NCI-H2029 treated with DMSO at 0.1 percent for 48 hours (cell line): ENCODE measurements at places on chromosomes 16 and 17.
A peak's percentile ranks its signal among the peaks of the same experiment; 100 is the strongest.

DNA sequence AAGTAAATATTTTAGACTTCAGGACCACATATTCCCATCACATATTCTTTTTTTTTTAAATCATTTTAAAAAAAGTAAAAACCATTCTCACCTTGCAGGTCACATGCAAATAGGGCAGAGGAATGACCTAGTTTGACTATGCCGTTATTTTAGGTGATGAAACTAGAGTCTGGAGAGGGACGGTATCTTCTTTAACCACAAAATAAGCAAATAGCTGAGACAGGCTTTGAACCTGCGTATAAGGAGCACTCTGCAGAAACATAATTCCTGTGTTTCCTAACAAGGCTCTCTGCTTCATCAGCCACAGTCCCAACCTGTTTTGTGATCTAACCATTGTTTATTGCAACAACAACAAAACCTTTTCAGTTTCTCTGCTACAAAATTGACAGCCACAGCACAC lies 121.5 kb downstream of the PCTP start:
- DNase-seq, result no peak

DNA sequence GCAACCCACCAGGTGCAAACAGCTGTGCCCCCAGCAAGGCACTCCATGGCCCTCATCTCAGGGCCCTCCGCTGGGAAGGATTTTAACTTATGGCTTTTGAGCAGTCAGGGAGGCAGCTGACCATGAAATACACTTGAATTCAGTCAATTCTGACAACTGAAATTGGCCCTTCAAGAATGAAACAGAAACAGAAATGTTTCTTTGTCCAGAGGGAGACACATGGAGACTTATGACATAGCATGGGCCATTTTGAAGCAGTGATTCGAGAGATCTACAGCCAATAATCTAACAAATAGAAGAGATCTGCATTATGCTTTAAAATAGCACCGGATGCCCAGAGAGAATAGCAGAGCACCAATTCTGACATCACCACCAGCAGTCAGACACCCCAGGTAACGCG lies 7.5 kb downstream of the CACNG1 start:
- no peak for DNase-seq

DNA sequence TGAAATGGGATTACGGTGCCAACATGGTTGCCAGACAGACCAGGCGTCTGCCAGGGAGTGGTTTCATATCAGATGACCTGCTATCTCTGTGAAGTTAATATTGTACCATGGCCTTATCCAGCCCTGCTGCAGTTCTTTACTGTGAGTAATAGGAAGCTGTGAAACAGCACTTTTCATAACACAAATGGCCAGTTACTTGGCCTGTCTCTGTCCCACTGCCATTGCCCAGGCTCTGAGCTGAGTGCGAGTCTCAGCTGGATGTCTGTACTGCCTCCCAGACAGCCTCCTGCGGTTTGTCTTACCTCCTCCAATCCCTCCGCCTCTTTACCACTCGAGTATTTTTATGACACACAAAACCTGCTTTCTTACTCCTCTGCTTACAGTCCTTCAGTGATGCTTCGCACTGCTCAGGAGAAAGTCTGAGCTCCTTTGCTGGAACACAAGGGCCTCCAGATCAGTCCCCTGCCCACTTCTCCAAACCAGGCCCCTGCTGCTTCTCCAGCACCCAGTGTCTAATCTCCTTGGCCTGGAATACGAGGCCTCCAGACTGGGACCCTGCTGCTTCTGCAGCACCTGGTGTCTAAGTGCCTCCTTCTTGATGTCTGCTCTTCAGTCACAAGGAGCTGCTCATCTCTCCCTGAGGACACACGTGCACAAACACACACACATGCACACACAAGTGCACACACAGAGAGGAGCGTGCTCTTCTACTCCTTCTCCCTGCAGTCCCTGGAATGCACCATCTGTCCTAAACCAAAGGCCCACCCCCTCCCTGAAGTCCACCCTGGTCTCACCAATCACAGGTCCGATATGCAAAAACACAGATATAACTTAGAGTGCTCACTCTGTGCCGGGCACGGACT lies 17.1 kb upstream of the RHOT1 start:
- no peak for DNase-seq

GRCh38 chr16:11610580-11610979 lies 23.9 kb upstream of the LITAF start:
- no peak for DNase-seq

DNA sequence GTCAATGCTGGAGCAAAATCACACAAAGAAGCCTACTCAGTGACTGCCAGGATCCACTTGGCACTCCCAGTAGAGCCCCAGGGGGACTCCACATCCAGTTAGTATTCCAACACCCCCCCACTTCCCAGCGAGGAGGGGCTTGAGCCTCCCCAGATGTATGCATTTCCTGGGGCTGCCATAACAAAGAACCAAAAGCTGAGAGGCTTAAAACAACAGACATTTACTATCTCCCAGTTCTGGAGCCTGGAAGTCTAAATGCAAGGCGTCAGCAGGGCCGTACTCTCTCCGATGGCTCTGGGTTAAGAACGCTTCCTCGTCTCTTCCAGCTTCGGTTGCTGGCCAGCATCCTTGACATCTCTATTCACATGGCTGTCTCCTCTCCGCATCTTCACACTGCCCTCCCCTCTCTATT lies 23.0 kb upstream of the GNA13 start:
- no peak for DNase-seq

- no peak for DNase-seq
Measured at GRCh38 chr17:17443173-17443572, 33.6 kb upstream of the MED9 start.

DNA sequence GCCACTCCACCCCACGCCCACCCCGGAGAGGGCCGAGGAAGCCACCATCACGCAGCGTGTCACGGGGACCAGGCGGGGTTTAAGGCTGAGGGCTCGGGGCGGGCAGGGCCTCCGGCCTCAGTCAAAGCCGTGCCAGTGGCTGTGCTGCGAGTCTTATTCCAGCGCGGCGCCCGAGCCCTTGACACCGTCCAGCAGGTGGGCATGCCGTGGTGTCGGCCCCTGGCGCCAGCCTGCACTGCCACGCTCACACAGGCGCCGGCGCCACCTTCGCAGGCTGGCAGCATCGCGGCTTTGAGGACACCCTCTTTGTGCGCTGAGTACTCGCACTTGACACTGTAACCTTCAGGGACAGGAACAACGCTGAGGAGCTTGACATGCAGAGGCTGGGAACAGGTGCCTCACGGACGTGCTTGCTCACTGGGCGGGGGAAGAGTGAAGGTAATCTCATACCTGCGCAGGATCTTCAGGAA lies 34.0 kb upstream of the ZNF629 start:
- peak; percentile 59 for DNase-seq

- DNase-seq, result no peak
Measured at GRCh38 chr16:76531236-76531635, 254.0 kb downstream of the CNTNAP4 start.

GRCh38 chr17:10119203-10120108 lies 79.0 kb downstream of the GAS7 start:
- no peak for DNase-seq

GRCh38 chr16:57009643-57010170 lies 20.4 kb downstream of the NLRC5 start:
- no peak for DNase-seq

GRCh38 chr16:4021070-4021779 lies 95.0 kb downstream of the ADCY9 start:
- DNase-seq, result peak; percentile 95

DNA sequence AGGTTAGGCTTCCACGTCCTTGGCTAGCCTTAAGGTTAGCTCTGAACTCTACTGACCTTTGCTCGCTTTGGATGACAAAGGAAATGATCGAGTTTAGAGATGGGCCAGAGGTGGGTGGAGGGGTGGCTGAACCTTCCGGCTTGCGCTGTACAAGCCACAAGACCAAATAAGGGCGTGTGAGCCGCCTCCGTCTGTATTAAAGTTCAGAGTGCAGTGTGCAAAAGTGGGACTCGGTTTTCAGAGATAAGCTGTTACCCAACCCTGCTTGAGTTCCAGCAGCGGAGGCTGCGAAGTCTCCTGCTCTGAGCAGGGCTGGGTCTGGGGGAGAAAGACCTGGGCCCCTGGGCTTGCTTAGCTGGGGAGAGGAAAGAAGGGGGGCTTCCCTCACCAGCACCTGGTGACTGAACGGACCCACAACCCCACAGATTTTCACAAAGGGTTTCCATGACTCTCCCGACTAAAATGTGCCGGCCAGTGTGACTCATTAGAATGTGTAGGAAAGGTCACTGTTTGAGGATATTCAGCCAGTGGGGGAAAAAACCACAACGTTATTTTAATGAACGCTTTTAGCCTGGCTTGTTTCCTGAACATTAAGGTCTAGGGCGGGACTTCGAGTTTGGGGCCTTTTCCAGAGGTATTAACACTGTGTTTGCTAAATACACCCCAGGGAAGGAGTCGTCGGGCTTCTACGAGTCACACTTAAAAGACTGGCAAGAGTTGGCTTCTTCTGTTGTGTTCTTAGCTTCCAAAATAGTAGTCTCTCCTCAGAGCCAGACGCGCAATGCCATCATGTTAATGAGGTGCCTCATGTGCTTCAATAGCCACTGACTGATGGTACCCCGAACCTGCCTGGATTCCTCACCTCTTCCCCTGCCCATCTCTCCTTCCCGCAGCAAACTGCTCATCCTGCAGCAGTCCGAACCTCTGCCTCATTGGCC lies 67.0 kb downstream of the CENPV start:
- no peak for DNase-seq

GRCh38 chr17:78628547-78629435 lies 51.6 kb upstream of the DNAH17 start:
- no peak for DNase-seq

GRCh38 chr16:87192452-87193073 lies 124.6 kb downstream of the C16orf95 start:
- DNase-seq, result no peak

DNA sequence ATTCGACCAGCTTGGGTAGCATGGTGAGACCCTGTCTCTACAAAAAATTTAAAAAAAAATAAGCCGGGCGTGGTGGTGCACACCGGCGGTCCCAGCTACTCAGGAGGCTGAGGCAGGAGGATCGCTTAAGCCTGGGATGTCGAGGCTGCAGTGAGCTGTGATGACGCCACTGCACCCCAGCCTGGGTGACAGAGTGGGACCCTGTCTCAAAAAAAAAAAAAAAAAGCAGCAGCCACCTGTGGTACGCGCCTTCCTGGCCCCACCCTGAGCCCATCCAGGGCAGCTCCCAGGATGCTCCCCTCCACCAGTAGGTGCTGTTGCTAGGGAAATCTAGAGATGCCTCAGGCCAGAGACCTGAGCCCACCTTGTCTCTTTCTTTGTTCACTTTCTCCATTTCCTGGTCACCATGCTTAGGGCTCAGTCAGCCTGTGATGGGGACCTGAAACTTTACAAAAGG lies 47.4 kb downstream of the TEKT5 start:
- no peak for DNase-seq

- no peak for DNase-seq
Measured at GRCh38 chr17:77496401-77496801, 355.6 kb downstream of the SEC14L1 start.

DNA sequence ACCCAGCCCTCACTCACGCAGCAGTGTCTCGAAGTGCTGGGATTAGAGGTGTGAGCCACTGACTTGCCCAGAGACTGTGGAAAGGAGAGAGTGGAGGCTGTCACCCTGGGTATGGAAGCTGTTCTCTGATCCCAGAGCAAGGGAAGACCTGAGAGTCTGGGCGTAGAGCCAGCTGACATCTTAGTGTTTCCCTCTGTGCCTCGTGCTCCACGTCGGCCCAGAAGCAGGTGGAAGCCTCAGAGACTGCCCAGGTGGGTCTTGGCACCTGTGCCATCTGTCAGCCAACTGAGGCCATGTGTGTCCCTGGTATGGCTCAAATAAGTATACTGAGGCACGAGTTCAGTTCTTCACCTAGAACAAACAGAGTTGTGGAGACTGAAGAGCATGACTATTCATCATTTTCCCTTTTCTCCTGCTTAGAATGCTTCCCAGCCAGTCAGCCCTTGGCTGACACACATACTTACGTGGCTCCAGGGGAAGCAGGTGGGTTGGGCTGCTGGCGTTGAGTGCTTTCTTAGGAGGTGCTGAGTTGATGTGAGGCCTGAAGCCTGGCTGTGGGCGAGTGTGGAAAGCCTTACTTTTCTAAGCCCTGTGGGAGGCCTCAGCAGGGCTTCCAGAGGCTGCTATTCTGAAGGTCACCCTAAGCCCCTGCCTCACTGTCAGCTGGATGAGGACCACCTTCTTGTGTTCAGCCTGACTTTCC lies 8.1 kb downstream of the CTRL start:
- peak; percentile 49 for DNase-seq

- no peak for DNase-seq
Measured at GRCh38 chr17:4944163-4944553, 4.1 kb downstream of the RNF167 start.

DNA sequence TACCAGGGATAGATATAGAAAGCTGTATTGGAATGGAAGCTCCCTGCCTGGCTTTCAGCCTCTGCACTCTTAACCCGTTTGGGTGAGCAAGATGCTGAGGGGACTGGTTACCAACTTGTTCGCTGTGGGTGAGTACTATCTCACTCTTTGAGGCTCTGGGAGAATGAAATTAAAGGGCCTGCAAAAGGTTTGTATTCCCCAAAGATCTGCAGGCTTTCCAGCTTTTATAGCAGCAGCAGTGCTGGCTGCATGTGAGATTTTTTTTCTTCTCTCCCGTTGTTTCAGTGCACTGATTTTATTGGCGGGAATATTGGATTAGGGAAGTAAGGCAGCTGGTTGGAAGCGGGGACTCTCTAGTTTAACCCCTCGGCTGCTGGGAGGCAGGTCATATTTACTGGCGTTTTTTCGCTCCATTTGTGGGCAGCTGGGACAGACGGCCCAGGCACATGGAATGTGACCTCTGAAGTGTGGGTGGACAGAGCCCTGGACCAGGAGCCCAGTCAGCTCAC lies 30.9 kb downstream of the C17orf75 start:
- no peak for DNase-seq

DNA sequence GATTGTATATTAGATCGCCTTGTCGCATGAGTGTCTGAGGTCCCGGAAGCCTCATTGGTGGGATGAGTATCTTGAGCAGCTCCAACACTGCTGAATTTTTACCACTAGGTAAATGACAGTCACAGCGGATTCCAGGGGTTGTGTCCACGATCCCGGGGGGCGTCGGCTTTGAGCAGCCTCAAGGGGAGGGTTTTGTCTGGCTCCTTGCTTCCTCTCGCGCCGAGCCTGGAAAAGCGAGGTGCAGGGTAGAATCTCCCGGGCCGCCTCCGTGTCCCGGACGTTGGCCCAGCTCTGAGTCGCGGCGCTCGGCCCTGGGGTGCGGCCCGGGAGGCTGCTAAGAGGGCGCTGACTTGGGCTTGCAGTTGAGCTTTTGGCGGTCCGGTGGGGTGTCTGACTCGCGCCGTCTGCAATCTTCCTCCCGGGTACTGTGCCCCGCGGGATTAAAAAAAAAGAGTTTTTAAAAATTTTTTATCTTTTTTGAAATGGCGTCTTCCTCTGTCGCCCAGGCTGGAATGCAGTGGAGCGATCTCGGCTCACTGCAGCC lies 4.5 kb downstream of the OR1F1 start:
- DNase-seq, result no peak
